ENCODE measurements at places on chromosomes 3 and 15.

- no peak for DNase-seq
Measured at GRCh38 chr15:40891810-40892446, 2.3 kb upstream of the VPS18 start.

DNA sequence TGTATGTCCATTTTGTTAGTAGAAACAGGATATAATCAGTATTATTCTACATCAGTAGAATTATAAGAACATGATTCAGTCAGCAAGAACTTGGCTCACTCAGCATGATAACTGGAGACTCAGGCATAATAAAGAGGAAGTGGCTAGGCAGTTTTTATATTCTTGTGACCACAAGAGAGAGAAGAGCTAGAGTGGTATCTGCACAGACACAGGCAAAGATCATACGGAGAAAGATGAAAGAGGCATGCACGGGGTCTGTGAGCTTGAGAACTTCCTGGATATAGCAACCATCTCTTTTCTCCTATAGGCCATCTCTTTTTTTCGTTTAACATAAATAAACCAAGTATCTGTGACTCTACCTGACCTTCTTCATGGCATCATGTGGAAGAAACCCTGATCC is 46.8 kb downstream of the MYO5A start:
- DNase-seq, result no peak

- no peak for DNase-seq
Measured at GRCh38 chr3:128929364-128929763, 49.9 kb downstream of the ACAD9 start.

GRCh38 chr3:64620020-64620419 is 67.8 kb downstream of the ADAMTS9 start:
- no peak for DNase-seq

- no peak for DNase-seq
Measured at GRCh38 chr3:196620161-196620604, 19.3 kb upstream of the NRROS start.

GRCh38 chr3:122810734-122811133 is 15.9 kb downstream of the SLC49A4 start:
- DNase-seq, result no peak

DNA sequence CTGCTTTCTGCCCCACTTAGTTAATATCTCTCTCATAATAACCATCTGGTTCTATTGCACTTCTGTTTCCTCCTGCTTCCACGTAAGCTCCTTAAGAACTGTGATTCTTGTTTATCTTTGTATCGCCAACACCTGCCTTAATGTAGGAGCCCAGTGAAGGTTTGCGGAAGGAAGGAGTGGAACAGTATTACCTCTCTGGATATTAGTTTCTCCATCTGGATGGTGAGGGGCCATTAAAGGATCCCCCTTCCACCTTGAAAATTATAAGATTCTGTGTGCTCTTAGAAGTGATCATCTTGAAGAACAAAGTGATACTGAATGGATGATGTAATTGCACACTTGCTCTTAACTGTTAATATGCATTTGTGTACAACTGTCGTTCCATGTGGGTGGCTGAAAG is 2.2 kb downstream of the CHRNA5 start:
- DNase-seq, result no peak

DNA sequence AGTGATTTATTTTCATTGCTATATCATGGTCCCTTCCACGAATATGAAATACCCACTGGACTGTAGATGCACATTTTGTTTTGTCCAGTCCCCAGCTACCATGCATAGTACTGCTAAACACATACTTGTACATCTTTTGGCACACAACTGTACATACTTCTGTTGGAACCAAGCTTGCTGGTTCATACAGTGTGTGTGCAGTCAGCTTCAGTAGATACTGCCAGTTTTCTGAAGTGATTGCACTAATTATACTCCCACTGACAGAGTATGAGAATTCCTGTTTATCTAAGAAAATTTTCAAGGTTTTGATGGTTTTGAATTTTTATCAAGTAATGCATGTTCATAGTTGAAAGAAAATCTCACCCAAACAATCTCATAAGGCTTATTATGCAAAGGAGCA is 100.7 kb upstream of the LMCD1 start:
- no peak for DNase-seq

GRCh38 chr15:98413933-98414546 is 234.3 kb upstream of the IGF1R start:
- DNase-seq, result no peak

GRCh38 chr3:132180337-132180791 is 136.8 kb upstream of the ACP3 start:
- no peak for DNase-seq

GRCh38 chr15:41554915-41555314 is 4.1 kb upstream of the TYRO3 start:
- DNase-seq, result no peak

DNA sequence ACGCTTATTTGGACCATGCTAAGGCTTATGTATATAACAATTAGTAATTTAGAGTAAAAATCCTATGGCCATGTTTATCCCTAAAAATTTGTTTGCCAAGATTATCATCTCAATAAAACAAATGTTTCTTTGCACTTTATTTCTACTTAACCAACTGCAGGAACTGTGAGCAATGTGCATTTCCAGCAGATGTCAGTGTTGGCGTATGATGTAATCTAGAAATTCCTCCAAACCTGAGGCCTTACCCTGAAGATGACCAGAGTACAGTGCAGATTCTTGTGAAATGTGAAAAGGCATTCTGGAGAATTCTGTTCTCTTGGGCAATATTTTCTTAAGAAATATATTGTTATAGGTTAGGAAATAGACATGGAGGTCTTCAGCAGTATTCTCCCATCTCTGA is 205.9 kb downstream of the MBNL1 start:
- no peak for DNase-seq

GRCh38 chr15:59282515-59283337 is 76.1 kb downstream of the LDHAL6B start:
- DNase-seq, result no peak

- no peak for DNase-seq
Measured at GRCh38 chr3:97948351-97949109, 23.7 kb downstream of the RIOX2 start.

DNA sequence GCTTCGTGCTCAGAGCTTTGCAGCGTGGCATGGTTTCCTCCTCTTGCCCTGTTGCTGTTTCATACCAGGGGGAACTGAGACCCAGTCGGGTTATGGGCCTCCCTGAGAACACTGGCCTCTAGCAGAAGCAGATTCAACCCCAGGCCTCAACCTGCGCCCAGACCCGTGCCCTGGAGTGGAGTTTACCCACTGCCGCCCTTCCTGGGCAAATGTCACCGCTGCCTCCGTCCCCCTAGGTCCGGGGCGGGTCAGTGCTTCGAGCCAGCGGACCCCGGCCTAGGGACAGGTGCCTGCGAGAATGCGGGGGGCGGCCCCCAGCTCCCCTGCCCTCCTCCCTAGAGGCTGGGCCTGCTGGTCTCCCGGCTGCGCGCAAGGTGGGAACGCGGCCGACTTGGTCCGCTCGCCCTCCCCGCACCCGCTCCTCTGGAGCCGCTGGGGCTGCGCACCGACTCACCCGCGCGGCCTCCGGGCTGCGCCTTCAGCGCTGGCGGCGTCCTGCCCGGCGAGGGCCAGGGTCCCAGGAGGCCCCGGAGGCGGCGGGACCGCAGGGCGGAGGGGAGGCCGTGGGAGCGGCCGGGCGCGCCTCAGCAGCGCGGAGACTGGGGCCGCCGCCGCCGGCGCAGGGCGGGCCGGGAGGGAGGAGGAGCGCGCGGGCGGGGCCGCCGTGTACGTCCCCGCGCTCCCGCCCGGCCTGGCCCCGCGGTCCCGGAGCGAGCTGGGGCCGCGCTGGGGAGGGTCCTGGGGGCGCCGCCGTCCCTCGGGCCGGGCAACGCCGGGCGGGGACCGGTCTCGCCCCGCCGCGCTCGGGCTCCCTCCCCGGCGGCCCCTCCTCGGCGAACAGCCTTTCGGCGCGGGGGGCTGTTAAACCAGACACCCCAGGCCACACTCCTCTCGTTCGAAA is at the start of gene PIGZ:
Gene PIGZ (minus strand): TSS at position 601 of the 901 bp plus-strand sequence. CDS start 16,802 bp downstream, outside the sequence.
- no peak for DNase-seq

- DNase-seq, result no peak
Measured at GRCh38 chr3:115658032-115658336, 34.7 kb downstream of the GAP43 start.

- DNase-seq, result no peak
Measured at GRCh38 chr3:189901481-189901880, 219.2 kb downstream of the P3H2 start.

DNA sequence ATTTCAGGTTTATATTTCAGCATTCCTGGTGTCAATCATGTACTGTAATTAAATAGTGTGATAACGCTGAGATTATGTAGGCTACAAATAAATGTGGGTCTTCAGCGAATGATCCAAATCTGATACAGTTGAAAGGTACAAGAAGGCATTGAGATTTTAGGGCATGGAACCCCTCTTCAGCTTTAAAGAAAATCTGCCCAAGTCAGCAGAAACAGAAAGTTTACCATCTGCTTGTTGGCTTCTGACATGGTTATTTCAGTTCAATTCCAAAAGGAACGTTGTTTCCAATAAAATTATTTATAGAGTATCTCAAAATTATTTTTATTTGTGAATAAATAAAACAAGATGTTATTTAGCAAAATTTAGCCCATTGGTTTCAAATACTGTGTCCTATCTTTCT is 400.2 kb upstream of the RORA start:
- DNase-seq, result no peak

GRCh38 chr15:34810443-34811129 is 15.2 kb upstream of the ACTC1 start:
- no peak for DNase-seq

DNA sequence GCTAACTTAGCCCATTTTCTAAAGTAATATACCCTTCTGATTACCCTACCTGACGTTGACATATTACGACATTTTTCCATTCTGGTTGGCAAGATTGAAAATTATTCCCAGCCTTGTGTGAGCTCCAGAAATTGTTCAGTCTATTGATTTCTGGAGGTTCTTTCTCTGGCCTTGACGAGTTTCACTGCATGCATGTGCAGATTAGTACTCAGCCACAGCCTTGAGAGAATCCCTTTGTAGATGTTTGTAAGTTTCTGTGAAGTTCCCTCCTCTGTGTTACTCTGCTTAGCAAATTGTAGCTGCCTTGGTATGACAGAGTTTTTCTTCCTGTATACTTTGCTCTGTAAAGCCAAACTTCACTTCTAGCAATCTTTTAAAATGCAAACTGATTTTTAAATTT is 27.5 kb downstream of the TRIM69 start:
- DNase-seq, result no peak

DNA sequence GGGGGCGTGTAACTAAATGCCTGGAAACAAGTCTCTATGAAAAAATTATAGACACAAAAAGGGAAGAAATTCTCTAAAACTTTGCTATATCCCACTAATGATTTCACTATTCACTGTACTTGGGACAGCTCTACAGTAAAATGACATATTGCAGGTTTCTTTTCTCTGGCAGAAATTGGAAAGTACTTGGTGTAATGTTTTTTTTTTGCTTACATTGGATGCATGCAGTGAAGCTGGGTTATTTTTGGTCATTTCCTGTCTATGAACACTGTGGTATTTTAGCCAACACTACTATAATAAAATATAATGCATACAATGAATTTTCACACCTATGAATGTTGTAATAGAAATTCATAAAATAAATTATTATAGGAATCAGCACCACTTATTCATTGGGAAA is 109.7 kb downstream of the LRRC49 start:
- DNase-seq, result no peak

DNA sequence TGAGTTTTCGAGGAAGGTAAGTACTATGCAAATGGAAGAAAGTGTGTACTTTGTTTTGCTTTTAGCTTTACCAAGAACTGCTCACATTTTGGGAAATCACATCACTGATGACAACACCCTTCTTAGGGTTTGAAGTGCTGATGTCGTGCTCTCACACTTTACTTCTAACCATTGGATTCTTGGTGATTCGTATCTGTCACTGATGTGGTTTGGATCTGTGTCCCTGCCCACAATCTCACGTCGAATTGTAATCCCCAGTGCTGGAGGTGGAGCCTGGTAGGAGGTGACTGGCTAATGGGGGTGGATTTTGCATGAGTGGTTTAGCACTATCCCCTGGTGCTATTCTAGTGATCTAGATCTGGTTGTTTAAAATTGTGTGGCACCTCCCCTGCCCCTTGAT is 75.4 kb upstream of the RGMA start:
- DNase-seq, result no peak

- no peak for DNase-seq
Measured at GRCh38 chr3:5494905-5495519, 307.5 kb downstream of the EDEM1 start.

DNA sequence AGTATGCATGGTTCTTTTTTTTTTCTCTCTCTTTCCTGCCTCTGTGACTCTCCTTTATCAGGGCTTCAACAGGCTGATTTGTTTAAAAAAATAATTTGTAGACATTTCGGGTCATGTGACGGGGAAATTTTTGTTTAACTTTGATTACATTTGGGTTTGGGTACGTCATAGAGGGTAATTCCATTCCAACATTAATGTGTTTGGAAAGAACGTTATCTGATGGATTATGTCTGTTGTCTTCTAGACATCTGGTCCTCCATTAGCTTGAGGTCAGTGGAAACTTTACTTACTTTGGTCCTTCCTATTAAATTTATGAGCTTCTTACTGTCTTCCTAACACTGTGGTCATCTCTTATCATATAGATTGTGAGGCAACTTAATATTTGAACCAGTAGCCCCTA is 80.9 kb downstream of the STT3B start:
- no peak for DNase-seq

DNA sequence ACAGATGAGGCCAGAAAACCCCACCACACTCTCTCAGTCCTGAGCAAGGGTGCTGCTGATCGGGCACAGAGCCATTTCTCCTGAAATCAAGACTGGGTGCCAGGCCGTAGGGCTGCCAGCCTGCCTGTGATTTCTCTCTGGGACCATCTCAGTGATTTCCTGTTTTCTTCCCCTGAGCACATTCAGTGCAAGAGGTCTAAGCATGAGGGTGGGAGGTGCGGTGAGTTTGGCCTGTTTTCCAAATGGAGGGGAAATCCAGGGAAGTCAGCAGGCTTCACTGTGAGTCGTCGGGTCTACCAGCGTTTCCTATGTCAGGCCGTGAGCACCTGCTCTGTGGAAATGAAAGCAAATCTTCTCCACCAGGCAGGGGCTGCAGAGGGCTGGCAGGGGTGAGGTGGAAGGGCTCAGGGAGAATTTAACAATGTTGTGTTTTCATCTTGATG is 82.3 kb downstream of the ST6GAL1 start:
- no peak for DNase-seq

GRCh38 chr3:21954709-21955108 is 203.7 kb upstream of the ZNF385D start:
- no peak for DNase-seq

DNA sequence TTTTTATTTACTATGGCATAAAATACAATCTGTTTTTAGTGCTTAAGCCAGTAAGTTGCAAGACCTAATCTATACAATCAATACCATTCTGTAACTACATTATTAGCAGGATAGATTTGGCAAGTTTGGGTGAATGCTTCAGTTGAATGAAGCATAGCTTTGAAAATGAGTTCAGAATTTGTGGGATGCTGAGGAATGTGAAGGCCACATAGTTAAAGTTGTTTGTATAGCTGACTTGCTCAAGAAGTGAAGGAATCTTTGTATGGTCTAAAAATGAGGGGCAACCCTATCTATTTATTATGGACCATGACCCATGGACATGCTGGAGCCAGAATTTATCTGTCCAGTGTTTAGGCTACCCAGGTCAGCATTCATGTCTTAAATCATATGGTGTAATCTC is 58.5 kb downstream of the CRYBG3 start:
- no peak for DNase-seq
